Inflammatory macrophage treated with lipopolysaccharide for 1 hour (primary cell): ENCODE measurements at places on chromosomes 5 and 9.

GRCh38 chr5:74319076-74319475 lies 321.5 kb downstream of the ENC1 start:
- no peak for DNase-seq

GRCh38 chr5:171236651-171237050 lies 72.4 kb upstream of the TLX3 start:
- DNase-seq: no peak

DNA sequence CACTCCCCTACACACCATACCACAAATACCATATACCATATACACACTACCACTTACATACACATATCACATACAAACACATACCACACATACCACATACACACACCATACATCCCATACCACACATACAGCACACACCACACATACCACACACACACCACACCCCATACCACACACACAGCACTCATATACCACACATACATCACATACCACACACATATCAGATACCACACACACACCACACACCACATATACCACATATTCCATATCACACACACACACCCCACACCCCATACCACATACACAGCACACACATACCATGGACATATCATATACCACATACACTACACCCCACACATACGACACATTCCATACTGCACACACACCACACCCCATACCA lies 276.6 kb downstream of the GADD45G start:
- no peak for DNase-seq

DNA sequence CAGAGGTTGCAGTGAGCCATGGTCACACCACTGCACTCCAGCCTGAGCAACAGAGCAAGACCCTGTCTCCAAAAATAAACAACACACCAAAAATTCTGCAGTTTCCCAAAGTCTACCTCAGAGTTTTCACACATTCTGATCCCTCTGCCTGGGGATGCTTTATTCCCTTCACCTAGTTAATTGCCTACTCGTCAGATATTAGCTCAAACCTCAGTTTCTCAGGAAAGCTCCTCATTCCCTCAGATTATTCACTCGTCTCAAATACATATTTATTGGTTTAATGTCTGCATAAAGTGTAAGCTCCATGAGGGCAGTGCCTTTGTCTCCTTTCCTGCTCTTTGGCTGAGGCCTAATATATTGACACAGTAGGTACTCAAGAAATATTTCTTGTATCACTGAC lies 2.5 kb upstream of the MATR3 start:
- no peak for DNase-seq

- peak; percentile 8 for DNase-seq
These were observed 8.2 kb upstream of the TNIP1 start for GRCh38 chr5:151088986-151089385.

DNA sequence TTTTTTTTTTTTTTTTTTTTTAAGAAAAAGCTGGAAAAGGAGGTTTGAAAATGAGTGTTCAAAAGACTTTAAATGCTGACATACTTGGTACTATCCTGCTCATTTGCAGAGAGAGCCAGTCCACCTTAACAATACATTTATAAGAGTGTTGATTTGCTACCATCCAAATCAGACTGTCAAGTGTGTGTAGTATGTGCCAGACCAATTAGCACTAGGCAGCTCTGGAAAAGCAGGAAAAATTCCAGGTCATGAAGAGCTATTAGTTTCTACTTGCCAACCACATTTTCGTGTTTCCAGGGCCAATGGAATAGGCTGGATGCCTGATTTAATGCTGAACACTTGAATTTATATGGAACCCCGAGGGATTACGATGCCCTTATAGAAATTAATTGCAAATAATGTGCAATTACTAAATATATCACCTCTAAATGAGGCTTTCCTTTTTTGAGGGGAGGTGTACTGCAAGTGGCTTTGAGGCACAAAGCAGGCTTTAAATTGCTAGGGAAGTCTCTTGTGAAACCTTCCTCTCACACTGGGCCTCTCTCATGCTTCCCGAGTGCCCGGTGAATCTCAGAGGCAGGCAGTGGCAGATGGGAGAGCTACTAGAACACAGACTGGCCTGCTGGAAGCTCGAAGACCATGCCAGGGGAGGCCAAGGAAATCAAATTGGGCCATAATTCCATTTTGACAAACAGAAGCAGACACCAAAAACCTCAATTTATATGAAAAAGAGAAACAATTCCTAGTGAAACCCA lies 178.7 kb downstream of the PPP2R2B start:
- no peak for DNase-seq

DNA sequence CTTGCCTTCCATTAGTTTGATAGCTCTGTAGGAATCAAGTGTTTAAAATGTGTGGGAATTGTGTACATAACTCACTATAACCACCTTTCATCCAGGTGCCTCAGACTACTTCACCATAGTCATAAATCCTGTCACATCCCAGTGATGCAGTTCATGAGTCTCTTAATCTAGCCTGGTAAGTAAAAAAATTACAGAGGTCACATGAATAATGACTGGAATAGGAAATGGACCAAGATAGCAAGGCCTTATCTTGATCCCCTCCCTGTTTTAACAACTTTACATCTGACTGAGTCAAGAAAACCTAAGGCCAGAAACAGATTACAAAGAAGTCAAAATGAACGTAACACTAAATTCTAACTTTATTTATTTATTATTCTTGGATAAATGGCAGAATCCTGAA lies 1.5 kb upstream of the RNF145 start:
- DNase-seq: no peak

DNA sequence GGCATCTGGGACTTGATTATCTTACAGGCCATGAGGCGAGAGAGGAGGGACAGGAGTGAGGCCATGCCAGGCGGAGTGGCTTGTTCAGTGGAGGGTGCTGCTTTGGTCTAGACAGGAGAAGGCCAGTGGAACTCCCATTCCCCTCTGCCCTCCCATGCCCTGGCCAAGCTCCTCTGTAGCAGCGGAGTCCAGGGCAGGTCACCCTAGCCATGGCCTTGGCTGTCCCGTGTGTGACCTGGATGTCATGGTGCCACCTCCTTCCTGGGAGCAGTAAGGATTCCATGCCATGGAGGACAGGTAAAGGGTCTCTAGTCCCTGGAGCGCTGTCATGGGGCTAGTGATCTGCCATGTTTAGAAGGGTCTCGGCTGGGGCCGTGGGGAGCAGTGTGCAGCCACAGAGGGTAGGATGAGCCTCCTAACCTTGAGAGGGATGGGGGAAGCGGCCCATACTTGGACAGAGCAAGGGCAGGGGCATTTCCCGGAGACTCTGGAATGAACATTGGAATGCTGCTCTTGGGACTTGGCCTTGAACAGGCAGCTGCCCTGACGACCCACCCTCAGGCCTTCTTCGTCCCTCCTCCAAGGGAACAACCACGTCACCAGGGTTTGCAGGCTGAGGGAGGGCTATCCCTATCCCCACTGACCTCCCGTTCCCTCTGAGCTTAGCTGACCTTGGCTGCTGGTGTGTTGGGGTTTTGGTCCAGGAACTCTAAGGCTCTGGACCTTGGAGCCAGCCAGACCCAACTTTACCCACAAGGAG lies 100.4 kb downstream of the DAB2IP start:
- no peak for DNase-seq

- no peak for DNase-seq
These were observed 58.3 kb downstream of the PIK3R1 start for GRCh38 chr5:68273717-68274409.

GRCh38 chr9:91833096-91833877 lies 116.7 kb downstream of the ROR2 start:
- DNase-seq: no peak

DNA sequence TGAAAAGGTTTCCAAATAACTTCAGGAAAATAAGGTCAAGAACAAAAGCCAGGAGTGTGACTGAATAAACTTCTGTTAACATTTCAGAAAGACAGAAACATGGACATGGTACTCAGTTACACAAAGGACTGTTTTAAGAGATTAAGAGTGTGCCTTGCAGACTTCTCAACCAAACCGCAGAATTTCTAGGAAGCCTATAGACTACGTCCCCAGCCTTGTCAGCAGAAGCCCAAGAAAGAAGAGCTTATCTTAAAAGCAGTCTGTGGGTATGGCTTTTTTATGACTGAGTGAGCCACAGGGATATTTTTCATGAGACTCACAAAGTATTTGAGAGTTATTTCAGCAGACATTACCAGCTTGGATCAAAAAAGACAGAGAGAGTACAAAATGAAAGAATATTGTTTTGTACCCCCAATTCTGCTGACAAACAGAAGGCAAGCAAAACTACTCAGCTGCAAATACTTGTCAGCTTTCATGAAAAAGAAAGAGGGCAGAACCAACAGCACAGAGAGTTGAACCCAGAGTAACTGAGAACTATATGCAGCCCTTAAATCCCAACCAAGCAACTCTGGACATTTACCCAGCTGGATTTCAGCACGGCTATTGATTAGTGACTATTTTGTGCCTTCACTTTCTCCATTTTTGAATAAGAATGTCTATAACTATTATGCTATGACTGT lies 711.0 kb upstream of the CTNND2 start:
- DNase-seq: no peak

- no peak for DNase-seq
These were observed 24.9 kb downstream of the RGMB start for GRCh38 chr5:98798371-98798770.

DNA sequence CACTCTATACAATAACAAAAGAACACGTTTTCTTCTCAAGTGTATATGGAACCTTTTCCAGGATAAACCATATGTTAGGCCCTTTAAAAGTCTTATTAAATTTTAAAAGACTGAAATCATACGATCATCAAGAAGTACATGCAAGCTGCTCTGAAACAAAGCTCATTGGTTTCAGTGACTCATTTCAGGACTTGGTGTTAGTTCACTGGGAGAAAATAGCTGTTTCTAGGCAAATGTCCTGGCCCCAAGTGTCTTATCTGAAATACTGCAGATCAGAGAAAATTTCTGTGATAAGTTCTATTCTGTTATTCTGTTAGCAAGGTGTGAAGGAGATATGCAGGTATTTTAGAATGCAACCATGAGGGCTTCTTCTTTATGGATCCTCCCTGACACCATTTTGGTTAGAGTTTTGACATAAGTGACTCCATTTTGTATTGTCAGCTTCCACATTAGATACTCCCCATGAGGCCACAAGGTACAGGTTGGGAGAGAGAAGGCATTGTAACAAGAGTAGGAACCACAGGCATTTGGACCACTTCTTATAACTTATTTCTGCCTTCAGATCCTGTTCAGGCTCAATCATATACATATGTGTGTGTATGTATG lies 7.5 kb upstream of the CCDC180 start:
- DNase-seq: no peak

DNA sequence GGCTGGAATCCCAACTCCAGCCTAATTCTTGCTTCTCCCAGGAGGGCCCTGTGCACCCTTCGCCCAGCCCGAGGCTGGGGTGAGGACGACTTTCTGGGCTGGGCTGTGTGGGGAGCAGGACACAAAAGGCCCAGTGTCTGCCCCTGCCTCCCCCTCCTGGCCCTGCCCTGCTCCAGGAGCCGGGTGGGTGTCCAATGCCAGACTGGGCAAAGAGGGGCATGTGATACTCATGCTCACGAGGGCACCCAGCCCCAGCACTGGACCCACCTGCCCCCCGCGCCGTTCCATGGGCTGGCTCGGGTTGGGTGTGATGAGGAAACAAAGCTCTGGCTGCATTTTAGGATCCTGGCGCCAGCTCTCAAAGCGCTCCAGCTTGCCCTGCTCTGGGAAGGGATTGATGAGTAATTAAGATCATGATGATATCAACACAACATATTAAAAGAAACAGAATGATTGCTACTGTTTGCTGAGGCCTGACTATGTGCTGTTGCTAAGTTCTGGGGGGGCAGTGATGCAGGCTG lies 30.7 kb downstream of the LHX2 start:
- no peak for DNase-seq
